NT2/D1 (cell line): ENCODE measurements at places on chromosomes 4 and X.
A peak's percentile ranks its signal among the peaks of the same experiment; 100 is the strongest.

DNA sequence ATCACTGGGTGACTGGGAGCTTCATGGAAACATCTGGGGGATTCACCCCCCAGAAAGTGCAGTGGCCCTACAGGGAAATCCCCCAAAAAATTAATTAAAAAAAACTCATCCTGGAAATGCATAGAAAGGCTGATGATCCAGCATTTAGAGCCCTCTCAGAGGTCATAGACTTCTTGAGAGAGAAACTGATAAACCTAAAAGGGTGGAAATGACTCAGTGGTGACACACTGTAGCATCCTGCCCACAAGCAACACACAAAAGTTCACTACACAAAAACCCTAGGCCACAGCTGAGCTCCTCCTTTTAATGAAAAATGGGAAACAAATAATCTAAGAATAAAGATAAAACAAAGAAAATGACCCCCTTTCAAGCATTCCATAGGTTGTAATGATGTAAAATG lies 911.5 kb downstream of the GLUD2 start:
- no peak for DNase-seq

DNA sequence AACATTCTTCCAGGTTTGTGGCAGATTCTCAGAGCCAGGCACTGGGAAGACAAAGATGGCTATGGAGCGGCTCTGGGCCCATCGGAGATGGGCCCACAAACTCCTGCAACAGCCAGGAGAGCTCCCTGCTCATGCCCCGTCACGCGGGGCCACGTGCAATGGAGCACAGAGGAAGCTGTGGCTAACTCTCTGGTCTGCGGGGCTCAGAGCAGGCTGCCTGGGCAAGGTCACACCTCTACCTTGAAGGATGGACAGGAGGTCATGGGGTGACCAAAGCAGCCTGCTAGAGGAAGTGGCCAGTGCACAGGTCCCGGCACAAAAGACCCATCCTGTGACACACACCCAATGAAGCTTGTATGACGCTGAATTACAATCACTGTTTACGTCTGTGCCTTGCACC lies 45.2 kb downstream of the C4orf50 start:
- DNase-seq, result no peak

- no peak for DNase-seq
Observed at GRCh38 chr4:131382839-131383238, 1766.3 kb upstream of the PCDH10 start.

DNA sequence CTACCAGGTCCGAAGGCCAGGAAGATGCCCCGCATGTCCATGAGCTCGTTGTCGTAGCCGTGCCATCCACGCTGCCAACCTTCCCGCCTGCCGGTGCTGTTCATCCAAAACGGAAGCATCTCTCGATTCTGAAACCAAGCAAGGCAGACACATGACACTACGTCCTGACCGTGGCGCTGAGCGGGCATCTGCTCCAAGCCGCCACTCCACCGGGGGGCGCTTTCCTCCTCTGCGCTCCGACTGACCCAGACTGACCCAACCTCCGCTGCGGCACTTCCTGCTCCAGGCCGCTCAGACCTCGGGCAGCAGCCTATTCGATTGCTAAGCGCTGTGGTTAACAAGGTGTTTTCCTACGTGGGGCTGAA lies 120.5 kb downstream of the ENPP6 start:
- no peak for DNase-seq

- DNase-seq, result no peak
Observed at GRCh38 chr4:84151574-84151973, 347.5 kb downstream of the NKX6-1 start.

DNA sequence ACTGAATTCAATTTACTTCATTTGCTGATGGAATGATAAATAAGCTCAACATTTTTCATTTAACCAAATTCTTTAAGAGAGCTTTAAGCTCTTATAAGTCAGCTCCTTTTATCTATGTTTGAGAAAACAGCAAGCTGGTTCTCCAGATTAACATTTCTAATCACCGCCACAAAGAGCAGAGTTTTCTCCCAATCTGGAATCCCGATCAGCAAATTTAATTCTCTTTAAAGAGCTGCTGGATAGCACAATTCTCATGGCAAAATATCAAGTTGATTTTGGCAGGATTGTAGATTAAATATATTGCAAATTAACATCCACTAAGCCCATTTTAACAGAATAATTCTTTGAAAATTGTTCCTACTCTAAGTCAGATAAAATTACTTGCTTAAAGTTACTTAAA lies 48.8 kb downstream of the RPS6KA3 start:
- DNase-seq, result no peak

DNA sequence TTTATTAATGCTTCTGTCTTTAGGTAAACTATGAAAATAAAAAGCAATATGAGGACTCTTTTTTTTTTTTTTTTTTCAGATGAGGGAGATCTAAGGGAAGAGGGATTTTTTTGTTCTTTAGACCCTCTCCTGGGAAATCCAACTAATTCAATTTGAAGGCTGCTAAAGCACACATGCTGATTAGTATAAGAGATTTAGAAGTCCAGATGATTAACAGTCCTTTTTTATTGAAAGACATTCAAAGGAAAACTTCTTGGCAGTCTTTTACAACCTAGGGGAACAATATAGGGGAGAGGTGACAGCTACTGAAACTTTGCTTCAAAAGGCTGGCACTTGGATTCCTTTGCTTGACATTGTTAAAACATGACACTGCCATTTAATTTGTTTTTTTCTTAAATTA lies 602.5 kb downstream of the RAPGEF2 start:
- no peak for DNase-seq

DNA sequence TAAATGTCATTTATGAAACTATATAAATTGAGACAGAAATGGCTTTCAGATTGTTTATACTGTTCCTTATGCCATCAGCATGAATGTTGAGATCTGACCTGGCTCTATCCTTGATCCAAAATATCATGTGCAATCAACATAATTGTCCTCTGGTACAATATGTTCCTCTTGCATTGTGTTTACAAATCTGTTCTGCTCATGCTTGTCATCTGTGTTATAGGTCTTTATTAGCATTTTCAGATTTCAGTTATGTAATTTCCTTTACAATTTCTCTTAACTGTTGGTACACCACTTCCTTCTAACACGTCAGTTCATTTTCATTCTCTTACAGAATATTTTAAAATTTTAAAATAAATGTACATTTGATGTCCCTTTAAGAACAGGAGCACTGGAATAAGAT lies 1.6 kb downstream of the HPGD start:
- no peak for DNase-seq

GRCh38 chr4:153483432-153484418 lies 17.6 kb downstream of the TMEM131L start:
- no peak for DNase-seq

- no peak for DNase-seq
Observed at GRCh38 chrX:40154250-40154852, 56.6 kb upstream of the BCOR start.

DNA sequence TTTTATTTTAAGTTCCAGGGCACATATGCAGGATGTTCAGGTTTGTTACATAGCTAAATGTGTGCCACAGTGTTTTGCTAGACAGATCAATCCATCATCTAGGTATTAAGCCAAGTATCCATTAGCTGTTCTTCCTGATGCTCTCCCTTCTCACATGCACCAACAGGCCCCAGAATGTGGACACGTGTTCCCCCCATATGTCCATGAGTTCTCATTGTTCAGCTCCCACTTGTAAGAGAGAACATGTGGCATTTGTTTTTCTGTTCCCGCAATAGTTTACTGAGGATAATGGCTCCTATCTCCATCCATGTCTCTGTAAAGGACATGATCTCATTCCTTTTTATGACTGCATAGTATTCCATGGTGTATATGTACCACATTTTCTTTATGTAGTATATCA lies 374.8 kb upstream of the FAT1 start:
- no peak for DNase-seq

GRCh38 chr4:14348506-14348905 lies 653.8 kb upstream of the CPEB2 start:
- no peak for DNase-seq

- DNase-seq, result no peak
Observed at GRCh38 chrX:48789366-48790220, 3.2 kb downstream of the GATA1 start.

DNA sequence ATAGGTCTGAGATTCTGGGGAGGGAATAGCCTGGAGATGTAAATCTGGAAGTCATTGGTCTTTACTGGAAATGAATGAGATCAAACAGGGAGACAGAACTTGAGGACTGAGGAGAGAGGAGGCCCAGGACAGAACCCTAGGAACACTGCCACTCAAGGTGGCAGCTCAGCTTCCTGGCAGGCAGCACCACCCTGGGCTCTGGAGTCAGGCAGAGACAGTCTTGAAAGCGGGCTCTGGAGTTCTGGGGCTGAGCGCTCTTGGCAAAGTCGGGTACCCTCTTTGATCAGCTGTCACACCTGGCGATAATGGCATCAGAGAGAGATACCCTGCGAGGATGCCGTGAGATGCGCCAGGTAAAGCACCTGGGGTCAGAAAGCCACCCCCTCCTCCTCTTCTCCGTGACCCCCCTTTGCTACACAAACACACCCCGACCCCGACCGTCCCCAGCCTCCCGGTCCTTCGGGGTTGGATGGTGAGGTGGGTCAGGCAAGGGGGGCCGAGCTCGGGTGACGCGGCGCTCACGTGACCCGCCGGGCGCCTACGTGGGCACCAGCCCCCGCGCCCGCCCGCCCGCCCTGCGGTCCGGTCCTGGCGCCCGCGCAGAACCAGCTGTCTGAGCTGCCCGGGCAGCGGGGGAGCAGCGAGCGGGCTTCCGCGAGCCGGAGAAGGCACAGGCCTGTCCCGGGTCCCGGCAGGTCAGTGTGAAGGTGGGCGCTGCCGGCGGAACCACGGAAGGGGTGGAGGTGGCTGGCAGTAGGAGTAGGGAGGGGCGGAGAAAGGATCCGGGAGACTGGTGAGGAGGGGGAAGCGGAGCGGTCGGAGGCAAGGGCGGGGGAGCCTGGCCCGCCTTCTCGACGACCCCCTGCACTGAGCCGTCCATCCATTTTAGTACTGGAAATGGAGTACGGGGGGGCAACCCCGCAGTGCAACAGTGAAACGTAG lies at the start of gene TCEAL3:
TSS of gene TCEAL3 (plus strand) at position 600 of the 942 bp plus-strand sequence. CDS start 1,102 bp downstream, outside the sequence.
- no peak for DNase-seq

GRCh38 chr4:1187182-1187581 lies 14.8 kb upstream of the SPON2 start:
- DNase-seq, result no peak

GRCh38 chrX:40043895-40044294 lies 53.9 kb downstream of the BCOR start:
- no peak for DNase-seq

DNA sequence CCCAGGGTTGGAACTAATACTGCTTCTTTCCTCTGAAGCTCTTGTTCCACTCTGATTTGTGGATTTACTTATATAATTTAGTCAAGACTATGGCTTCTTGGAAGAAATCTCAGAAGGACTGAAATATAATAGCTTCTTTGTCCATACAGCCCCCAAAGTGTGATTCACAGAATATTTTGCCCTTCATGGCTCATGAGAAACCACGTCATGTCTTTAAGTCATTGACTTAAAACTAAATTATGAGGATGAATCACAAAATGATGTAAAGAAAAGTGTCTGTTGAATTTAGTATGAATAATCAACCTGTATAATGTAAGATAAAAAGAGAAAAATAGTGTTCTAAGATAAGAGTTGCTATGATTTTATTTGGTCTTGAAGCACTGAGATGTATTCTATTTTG lies 43.3 kb upstream of the AGA start:
- no peak for DNase-seq

- DNase-seq, result no peak
Observed at GRCh38 chr4:77153006-77153405, 4.0 kb upstream of the CCNG2 start.

DNA sequence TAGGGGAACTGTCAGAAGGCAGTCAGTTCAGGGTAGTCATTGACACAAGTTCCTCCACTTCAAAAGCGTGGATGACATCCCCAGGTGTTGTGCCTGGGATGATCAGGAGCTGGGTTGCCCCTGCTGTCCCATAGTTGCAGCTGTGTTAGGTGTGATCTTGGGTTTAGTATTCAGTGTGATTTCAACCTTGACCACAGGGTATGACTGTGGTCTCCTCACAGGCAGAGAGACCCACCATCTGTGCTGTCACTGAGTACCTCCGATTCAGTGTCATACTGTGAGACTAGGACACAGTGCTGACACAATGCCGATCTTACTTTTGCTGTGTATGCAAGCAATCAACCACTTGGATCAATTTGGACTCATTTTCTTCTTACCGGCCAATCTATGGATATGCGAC lies 25.2 kb downstream of the FOXR2 start:
- DNase-seq, result no peak

DNA sequence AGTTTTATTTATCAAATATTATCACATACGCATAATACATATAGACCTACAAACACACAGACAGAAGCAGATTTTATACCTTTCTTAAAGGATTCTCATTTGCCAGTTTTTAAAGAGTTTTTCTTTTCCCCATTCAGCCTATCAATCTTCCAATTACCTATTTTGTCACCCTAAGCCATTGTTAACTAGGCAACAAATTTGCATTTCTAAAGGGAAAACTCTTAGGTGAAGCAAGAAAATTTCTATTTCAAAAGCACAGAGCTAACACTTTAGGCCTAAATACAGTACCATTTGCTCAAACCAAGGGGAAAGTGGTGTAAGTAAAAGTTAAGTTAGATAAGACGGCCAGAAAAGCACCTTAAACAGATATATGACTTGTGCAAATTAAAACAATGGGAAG lies 156.6 kb downstream of the NDST3 start:
- peak; percentile 5 for DNase-seq

DNA sequence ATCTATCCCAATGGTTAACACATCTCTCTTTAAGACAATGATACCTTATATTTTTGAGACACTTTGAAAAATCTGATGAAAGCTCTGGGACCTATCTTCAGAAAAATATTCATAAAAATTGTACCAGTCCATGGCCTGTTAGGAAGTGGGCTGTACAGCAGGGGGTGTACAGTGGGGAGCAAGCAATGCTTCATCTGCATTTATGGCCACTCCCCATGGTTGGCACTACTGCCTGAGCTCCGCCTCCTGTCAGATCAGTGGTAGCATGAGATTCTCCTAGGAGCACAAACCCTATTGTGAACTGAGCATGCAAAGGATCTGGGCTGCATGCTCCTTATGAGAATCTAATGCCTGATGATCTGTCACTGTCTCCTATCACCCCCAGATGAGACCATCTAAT lies 42.6 kb downstream of the C4orf51 start:
- no peak for DNase-seq

DNA sequence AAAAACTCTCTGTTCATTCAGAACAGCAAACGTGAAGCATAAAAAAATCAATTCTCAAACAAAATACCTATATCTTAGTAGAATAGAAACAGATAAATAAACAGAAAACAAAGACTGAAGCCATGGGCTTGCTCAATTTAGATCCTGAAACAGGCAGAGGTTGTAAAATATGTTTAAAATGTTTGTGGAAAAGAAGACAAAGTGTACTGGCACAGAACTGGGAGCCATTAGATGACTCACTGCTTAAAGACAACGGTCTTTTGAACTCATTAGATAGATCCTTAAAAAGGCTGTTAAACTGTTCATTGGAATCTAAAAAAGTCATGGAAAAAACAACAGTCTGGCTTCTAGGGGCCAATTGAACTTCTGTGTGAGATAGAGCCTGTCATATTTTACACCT lies 247.0 kb upstream of the NDST4 start:
- DNase-seq, result no peak

DNA sequence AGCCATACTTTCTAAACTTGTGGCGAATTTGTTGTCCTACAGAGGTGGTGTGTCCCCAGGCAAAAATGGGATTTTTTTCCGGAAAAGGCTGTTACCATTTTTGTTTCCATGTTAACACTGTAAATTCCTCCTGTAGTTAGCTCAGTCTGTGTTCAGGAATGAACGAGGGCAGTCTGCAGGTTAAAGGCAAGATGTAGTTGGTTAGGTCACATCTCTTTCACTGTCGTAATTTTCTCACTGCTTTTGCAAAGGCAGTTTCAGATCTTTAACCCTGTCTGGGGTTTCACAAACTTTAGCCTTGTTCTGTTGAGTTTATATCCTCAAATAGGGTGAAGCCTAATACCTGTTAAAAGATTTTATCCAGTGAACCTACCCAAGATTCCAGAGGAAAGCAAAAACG lies 50.5 kb upstream of the PUDP start:
- DNase-seq, result no peak
